Renal pelvis (tissue), 12 donors: ENCODE measurements at places on chromosomes 2 and 18. TPM values are rescaled to one million over a fixed set of nuclear protein-coding genes. Genes with fewer than 3 reads are reported as not detected.

The TMEM37 gene
- polyA plus RNA-seq, result 71.8 TPM

The ASB18 gene
- 0.07 TPM for polyA plus RNA-seq

The LIPG gene
- polyA plus RNA-seq, result 43.9 TPM

- DNase-seq, result no peak
Measured at GRCh38 chr18:45320724-45321123, 294.6 kb upstream of the SLC14A2 start.
